ENCODE measurements at places on chromosomes 12 and 14. TPM values are rescaled to one million over a fixed set of nuclear protein-coding genes. Genes with fewer than 3 reads are reported as not detected.

Gene VDR
- 6.8 TPM for total RNA-seq

Gene EPYC
- total RNA-seq: not detected

Gene INHBC
- total RNA-seq: not detected

Gene DDX55
- 22.6 TPM for total RNA-seq

Gene TMEM132D
- not detected for total RNA-seq
